Epithelial cell of prostate (primary cell): ENCODE measurements at places on chromosomes 4 and X.

DNA sequence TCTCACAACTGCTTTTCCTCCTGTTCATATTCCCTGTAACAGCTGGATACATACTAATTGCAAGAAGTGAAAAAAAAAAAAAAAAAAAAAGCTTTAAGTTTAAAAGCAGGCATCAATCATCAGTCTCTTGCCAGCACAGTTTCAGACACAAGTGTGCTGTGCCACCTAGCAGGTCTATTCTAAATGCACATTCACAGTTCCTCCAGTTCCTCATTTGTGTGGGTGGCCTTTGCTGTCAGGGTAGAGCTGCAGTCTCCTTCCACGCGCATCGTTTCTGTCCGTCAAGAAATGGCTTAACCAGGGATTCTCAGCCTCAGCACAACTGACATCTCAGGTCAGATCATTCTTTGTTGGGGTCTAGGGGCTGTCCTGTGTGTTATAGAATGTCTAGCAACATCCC is 61.6 kb downstream of the SCML1 start:
- no peak for DNase-seq

DNA sequence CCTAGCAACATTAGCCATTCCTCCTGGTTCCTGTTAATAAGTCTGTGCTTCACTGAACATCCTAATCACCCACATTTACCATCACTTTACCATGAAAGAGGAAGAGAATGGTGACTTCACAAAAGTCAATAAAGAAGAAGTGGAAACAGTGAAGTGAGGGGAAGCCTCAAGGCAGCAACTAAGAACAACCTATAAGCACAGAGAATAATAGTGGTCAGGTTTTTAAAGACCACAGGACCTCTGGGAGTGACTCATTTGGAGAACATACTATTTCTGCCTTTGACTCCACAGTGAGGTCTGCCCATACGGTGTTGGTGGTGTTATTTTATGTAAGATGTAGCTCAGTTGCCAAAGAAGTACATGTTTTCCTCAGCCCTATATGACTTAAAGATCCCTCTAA is 86.0 kb upstream of the TET2 start:
- DNase-seq = no peak

GRCh38 chr4:128285085-128285997 is 2.3 kb downstream of the PGRMC2 start:
- DNase-seq = no peak

DNA sequence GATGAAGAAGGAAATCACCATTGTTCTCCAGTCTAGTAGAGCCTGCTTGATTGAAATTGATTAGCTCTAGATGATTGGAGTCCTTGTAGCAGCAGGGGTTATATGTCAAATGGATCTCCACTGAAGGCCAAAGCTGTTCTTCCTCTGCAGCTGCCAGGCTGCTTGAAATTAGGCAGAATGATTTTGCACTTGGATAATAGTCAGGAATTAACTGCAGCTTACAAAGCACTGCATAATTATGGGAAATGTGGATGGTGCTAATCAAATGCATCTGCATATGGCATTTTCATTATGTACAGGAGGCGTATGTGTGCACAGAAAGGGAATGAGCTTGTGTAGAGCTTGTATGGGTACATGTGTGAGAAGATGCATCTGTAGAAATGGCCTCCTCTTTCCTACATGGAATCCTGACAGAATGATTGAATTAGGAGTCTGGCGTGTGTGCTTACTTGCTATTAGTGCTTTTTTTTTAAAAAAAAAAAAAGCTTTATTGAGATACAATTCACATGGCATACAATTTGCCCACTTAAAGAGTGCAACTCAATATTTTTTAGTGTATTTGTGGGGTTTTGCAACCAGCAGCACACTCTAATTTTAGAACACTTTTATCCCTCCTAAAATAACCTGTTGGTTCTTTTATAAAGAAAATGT is 65.9 kb downstream of the TMEM131L start:
- DNase-seq = no peak

DNA sequence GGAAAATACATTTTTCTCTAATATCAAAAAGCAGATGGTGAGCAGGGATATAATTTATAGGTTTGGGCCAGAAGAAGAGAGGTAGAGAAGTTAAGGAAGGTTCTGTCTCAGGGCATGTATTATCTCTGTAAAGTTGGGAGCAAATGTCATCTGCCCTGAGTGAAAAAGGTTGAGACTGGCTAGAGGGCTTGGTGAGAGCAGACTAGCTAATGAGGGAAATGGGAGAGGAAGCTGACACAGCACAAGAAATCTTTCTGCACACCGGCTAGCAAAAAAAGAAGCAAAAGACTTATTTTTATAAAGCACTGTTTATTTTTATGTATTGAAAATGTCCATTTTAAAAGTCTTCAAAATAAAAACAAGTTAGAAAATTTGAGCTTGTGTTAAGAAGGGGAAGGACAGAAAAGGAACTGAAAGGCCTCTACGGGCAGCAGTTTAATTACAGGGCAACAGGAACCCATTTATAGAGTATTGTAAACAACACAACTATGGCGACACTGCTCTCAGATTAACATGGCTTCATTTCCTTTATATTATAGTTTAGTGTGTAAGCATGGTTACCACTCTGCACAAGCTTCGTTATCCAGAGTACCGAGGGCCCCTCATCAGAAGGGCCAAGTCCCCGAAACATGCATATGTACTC is 17.4 kb downstream of the CD40LG start:
- no peak for DNase-seq

GRCh38 chrX:42437211-42437610 is 340.8 kb downstream of the PPP1R2C start:
- no peak for DNase-seq

DNA sequence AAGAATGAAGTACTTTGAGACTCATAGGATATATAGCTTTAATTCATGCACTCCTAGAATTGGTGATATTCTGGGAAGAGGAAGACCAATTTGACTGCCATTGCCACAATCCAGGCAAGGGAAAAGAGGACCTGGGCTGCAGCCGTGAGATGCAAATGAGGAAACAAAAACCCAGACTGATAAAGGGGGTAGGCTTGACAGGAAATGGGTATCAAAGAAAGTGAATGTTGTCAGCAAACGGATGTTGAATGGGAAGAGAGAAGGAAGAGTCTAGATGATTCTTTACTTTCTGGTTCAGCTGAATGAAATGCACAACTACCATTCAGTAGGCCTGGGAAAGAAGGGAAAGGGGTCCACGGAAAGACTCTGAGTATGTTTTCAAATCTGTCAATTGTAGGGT is 17.1 kb upstream of the ARHGEF6 start:
- no peak for DNase-seq
